Right cardiac atrium (tissue), 5 donors: ENCODE measurements at places on chromosomes 16 and 17.
A peak's percentile ranks its signal among the peaks of the same experiment; 100 is the strongest.

DNA sequence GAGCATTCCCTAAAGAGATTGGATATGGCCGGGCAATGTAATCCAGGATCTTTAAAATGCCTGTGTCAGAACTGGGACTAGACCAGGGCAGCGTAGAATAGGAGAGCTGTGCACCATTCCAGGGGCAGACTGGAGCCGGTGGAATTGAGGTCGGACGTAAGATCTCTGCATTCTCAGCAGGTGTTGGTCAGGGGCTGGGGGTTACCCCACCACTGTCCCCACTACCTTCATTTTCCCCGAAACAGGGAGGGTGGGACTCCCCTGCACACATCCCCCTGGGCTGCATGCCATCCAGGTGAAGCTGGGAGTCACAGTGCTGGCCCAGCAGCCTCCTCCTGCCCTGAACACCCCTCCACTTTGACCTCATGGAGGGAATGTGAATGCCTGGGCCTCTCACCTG is 17.8 kb downstream of the OSBPL7 start:
- DNase-seq = no peak

- DNase-seq = peak; percentile 73
Observed at GRCh38 chr16:66240631-66241395, 125.7 kb upstream of the CDH5 start.

DNA sequence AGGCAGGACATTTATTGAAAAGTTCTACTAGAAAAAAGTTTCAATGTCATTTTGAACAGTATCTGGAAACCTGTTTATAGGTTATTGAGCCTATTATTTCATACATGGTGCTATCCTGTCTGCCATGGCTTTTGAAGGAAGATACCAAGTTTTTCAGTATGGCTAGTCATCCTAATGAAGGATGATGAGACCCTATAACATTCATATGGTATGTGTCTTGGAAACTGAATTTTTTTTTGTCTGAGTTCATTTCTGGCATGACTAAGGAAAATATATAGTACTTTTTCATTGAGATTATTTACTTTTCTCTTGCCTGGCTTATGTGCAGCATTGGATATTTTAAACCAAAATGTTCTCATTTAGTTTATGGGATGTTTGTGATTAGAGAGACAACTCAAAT is 30.2 kb downstream of the CLTC start:
- DNase-seq = no peak

GRCh38 chr17:17175917-17176316 is 30.2 kb downstream of the PLD6 start:
- peak; percentile 20 for DNase-seq

- no peak for DNase-seq
Observed at GRCh38 chr17:2068031-2068518, 13.2 kb downstream of the HIC1 start.

- no peak for DNase-seq
Observed at GRCh38 chr16:67413978-67414911, 2.0 kb downstream of the ZDHHC1 start.

DNA sequence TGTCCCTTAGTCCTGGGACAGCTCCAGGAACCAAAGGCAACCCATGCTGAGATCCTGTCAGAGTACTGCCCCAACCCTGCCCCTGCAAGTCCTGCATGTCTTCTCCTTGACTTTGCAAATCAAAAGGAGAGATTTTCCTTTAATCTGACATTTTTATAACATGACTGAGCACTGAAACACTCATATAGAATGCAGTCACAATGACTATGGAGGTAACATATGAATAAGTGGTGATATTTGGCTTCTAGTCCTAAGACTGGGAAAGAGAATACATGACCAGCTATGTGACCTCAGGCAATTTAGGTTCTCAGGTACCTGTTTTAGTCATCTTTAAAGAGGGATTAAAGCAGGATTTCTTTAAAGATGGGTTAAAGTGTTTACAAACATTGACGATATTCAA is 941.6 kb upstream of the CDH8 start:
- DNase-seq = no peak

- DNase-seq = no peak
Observed at GRCh38 chr17:34733333-34733732, 154.0 kb downstream of the TMEM132E start.

DNA sequence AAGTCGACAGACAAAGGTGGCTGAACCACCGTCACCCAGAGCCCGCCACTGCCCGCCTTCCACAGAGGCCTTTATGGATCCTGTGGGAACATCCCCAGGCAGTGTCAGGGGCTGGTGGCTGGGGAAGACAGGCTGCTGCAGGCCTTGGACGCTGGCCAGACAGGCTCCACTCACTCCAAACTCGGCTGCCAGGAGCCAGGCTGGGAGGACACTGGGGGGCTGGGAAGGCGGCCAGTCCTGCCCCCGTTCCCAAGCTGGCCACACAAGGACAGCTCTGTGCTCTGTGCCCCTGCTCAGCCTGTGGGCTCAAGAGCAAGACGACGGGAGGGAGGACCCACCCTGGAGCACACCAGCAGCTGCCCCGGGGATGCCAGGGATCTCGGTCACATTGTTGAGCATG is 7.6 kb upstream of the LCAT start:
- peak; percentile 92 for DNase-seq

DNA sequence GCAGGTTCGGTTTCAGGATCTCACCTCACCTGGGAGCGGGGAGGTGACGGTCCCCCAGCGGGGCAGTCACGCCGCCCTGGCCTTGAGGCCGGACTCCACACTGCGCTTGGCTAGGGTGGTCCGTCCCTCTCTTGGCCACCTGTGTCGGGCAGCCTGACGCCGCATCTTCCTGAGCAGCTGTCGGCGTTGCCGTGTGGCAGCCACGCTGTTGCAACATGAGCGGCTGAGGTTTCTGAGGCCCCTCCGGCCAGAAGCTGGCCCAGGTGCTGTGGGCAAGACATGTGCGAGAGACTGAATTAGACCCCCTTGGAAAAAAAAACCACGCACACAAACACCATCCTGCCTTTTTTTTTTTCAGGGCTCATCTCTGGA is 49.2 kb downstream of the IRF8 start:
- no peak for DNase-seq

- no peak for DNase-seq
Observed at GRCh38 chr16:3474136-3474779, 21.0 kb downstream of the C16orf90 start.

DNA sequence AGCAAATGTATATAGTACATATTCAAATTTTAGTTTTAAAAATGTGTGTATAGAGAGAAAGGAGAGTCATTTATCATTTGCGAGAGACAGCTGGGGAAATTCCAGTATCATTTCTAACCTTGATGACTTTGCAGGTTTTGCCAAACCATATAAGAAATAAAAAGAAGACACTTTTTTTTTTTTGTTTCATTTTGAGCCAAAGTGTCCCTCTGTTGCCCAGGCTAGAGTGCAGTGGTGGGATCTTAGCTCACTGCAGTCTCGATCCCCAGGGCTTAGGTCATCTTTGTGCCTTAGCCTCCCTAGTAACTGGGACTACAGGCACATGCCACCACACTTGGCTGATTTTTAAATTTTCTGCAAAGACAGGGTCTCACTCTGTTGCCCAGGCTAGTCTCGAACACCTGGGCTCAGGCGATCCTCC is 38.4 kb upstream of the VWA3A start:
- no peak for DNase-seq

DNA sequence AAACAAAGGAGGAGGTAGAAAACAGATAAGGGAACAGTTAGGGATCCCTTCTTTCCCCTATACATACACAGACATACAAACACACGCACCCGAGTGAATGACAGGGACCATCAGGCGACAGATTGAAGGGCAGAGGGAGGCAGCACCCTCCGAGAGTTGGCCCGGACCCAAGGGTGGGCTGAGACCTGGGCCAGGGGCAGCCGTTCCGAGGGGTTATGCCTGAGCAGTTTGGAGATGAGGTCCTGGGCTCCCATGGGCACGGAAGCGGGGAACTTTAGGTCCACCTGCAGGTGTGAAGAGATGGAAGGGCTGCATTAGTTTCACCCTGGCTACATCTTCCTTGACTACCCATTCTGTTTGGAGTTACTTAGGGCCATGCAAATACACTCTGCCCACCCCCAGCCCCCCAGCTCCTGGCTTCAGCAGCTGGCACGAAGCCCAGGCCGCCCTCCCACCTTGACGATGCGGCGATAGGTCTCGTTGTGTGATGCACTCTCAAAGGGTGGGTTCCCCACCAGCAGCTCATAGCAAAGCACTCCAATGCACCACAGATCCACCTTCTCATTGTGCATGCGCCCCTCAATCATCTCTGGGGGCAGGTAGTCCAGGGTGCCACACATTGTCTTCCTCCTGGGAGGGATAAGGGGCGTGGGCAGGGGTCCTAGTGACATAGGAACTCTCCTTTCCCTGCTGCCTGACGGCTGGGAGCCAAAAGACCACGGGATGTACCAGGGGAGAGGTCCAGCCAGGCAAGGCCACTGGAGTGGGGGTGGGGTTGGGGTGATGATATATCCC is 5.4 kb downstream of the AURKB start:
- no peak for DNase-seq

DNA sequence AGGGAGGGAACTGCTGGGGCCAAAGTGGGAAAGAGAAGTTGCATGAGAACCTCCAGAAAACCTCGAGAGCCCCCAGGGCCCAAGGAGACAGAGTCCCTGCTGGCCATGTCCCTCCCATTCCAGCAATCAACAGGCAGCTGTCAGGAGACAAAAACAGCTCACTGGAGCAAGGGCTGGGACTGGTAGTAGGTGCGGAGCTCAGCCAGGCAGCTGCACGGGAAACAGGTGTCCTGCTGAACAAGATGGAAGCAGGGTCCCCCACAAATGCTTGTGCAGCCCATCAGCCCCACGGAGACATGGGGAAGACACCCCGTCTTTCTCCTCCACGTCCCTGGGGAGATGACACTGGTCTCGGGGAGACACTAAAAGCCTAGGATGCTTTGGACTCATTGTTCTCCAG is 34.5 kb downstream of the SDK2 start:
- DNase-seq = peak; percentile 28

DNA sequence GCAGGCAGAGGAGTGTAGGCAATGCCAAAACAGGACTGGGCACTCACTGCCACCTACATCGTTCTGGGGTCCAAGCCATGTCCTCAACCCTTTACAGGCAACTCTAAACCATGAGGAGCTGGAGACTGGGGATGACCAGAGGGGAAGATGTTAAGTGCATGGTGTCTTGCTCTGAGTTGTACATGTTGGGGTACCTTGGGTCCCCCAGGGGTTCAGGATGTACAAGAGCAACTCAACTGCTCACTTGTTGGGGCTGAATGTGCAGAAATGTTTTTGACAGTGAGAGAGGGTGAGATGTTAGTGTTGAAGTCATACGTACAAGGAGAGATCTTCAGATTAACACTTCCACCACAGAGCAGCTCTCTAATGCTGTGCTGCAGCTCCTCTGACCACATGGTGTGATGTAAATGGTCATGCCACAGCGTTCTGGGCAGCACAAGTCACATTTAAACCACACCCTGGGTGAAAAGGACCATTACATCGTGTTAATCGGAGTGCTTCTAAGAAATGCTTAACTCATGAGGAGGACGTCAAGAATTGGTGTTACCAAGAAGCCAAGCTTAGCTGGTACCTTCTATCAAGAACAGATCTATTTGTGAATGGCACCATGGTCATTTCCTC is 2.4 kb downstream of the CCL18 start:
- DNase-seq = no peak

DNA sequence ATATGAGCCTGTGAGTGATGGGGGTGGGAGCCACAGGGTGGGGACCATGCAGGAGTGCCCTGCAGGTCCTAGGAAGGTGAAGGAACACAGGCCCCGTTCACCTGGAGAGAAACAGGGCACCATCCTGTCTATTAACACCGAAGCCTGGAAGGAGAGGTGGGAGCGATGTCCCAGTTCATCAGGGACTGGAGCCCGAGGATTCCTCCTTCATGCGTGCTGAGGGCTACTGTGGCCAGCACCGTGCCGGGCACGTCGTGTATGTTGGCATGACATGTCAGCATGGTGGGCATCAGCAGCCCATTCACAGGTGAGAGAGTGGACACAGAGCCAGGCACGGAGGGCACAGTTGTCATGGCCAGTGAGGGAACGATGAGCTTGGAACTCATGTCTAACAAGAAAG is 1.4 kb downstream of the WFIKKN2 start:
- DNase-seq = no peak

GRCh38 chr16:64250866-64251265 is 871.0 kb downstream of the CDH11 start:
- DNase-seq = no peak
